ENCODE measurements at places on chromosomes 13 and 19.

GRCh38 chr13:35231426-35231825, 245.1 kb downstream of the MAB21L1 start:
- DNase-seq = no peak

DNA sequence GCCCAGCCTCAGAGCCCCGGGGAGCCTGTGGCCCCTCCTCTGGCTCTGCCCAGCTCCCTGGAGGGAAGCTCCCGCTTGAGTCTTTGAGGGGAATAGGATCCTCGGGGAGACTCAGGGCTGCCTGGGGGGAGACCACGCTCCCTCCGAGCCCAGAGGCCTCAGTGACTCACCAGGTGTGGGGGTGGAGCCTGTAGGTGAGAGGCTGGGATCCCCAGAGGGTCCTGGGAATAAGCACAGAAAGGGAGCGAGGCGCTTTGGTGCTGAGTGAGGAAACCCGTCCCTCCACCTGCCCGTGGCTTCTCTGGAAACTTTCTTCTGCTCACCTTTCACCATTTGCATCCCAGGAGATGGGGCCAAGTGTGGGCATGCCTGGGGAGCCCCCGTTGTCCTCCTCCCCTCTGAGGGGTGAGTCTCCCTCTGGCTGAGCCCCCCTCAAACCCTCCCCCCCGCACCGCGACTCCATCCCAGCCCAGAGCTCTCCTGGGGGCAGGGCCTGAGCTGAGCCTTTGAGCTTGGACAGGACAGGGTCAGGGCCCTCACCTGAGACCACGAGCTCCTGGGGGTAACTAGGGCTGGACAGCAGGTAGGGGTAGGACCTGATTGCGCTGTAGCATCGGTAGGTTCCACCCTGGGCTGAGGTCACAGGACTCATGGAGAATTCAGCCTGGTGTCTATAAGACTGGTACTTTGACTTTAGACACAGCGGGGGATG, 2.7 kb downstream of the LILRB5 start:
- no peak for DNase-seq

GRCh38 chr13:44971656-44972595, 17.3 kb downstream of the NUFIP1 start:
- no peak for DNase-seq

DNA sequence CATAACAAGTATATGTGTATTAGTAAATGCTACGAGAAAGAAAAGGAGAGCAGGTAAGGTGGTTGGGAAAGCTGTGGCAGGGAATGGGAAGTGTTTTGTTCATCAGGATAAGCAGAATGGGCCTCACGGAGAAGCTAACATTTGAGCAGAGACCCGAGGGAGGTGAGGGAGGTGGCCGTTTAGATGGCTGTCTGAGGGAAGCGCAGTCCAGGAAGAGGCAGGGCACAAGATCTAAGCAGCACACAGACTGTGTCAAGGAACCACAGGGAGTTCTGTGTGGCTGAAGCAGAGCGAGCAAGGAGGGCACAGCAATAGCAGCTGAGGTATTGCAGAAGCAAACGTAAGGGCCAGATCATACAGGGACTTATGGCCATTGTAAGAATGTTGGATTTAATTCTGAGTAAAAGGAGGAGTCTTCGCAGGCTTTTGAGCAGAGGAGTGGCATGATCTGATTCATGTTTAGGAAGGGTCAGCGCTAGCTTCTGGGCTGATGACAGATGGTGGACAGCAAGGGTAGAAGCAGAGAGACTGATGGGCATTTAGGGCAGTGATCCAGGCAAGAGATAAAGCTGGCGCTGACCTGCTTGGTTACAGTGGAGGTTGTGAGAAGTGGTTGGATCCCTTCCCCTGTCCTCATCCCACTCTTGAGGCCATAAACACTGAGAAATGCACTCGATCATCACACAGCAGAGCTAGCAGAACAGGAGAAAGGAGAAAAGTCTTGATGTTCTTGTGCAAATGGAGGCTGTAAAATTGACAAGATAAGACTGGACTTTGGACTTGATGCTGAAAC, 199.9 kb downstream of the LACC1 start:
- DNase-seq = no peak
